ENCODE measurements at places on chromosomes 1 and 21.

DNA sequence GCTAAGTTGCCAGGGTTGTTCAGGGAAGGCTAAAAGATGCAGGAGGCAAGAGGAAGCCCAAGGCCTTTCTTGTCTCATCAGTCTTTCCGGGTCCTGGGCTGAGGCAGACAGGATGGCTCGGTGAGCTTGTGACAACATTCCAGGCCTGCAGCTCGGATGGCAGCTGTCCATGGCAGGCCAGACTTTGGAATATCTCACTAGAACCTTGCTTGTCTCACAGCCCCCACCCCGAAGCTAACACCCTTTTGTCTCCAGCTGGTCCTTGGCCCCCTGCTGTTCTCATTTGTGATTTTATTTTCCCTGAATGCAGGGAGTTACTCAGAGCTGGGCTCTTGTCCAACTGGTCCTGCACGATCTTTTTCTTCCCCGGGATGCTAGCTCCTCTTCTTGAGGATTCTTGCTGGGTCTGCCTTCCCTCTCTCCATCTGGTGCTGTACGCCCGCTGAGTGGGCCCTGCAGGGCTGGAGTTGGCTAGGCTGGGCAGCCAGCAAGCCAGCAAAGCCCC is 477.2 kb upstream of the CAMK1G start:
- DNase-seq = peak; percentile 55

DNA sequence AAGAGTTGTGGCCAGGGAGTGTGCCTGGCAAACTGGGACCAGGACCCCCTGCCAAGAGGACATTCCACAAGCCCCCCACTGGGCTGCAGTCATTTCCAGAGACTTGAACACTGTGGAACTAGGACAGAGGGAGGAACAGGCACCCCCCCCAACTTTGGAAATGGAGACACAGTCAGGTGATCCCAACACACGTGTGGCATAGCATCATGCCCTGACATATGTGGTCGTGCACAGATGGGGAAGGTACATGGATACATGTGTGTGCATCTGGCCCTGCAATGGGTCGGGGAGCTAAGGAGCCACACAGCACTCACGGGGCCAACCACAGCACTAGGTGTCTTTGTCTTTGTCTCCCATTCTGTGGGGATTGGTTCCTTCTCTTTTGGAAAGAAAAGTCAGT is 6.6 kb upstream of the TFF3 start:
- DNase-seq = no peak

DNA sequence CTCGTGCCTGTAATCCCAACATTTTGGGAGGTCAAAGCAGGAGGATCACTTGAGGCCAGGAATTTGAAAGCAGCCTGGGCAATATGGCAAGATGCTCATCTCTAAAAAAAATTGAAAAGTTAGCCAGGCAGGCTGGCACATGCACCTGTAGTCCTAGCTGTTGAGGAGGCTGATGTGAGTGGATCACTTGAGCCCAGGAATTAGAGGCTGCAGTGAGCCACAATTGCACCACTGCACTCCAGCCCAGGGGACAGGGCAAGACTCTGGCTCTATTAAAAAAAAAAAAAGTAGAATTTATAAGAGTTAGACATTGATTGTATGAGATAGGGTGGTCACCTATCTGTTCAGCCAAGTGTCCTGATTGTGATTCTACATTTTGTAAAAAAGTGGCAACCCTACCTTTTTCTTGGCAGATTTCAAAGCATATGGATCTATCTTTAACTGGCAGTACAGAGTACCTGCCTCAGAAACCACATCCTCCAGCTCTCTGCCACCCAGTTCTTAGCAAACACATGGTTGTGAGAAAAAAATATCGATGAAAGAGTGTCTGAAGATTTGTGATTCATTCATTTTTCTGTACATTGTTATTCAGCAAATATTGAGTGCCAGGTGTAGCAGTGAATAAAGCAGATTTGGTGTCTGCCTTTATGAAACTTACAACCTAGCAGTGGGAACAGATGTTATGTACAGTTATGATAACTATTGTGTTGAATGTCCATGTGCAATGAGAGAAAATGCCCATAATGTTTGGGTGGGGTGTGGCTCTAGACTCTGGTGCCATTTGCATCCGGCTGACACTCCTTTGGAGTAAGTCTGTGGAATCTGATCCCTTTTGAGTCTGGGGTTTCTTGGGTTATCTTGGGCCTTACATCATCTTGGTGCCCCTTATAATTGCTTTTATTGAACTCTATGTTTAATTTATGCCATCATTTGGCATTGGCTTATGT is 82.5 kb downstream of the ST3GAL3 start:
- DNase-seq = no peak

DNA sequence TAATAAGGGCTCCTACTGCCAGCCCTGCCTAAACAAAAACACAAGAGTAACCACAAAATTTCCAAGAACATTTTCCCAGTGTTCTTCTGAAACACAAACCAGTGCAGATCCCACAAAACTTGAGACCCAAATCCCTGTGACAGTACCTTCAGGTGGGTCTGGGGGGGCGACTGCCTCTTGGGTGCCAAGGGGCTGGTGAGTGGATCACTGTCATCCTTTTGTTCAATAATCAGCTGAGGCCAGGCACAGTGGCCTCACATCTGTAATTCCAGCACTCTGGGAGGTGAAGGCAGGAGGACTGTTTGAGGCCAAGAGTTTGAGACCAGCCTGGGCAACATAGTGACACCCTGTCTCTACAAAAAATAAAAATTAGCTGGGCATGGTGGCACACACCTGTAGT is 87.6 kb downstream of the GLIS1 start:
- DNase-seq = no peak

DNA sequence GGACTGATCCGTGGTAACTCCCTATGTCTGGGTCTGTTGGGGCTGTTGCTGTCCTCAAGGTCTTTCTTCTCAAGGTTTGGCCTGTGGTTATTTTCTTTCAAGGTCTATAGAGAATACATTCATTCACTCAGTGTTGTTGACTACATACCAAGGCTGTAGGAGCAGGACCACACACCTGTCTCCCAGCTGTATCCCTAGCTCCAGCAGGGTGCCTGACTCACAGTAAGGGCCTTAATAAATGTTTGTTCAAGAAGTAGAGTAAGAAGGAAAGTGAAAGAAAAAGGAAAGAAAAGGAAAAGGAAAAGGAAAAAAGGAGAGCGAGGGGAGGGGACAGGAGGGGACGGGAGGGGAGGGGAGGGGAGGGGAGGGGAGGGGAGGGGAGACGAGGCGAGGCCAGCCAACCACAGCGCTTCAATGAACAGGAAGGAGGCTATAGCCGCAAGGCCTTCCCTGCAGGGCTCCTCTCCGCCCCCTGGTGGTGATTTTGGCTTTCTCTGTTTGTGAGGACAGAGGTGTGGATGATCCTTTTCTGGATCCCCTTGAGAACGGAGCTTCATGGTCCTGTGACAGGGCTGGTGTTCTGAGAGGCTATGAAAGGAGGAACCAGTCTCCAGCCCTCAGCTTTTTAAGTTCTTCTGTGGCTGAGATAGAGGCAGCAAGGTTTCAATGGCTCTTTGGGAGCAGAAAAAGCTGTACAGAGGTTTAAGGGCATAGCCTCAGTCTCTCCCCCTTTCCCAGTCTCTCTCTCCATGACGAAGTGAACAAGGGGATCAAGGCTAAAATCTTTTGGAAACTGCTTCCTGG is 30.6 kb upstream of the LCE5A start:
- peak; percentile 42 for DNase-seq

GRCh38 chr1:28309702-28310101 is 19.1 kb upstream of the MED18 start:
- DNase-seq = no peak

GRCh38 chr1:200346700-200347099 is 63.1 kb downstream of the ZNF281 start:
- DNase-seq = no peak

DNA sequence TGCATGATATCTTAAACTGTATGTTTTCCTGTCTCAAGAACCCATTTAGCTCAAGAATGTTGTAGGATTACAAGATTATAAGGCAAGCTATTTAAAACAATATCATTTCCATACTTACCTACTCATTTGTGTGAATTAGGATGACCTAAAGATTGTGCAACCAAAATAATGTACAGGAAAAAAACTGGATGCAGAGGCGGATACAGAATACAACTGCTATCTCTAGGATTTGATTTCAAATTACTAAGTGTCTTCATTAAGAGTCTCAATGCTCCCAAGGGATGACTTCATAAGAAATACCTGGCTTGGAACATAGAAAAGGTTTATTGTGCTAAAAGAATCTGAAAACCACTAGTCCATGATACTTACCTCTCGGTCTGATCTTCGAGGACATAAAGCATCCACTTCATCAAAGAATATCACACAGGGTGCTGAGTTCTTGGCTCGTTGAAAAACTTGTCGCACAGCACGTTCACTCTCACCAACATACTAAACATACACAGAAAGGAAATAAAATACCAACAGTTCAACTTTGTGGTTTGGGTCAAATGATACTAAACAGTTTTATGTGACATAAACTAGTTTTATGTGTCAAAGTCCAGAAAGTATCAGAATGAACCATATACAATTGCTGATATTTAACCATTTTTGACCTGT is 54.9 kb downstream of the NVL start:
- DNase-seq = no peak

DNA sequence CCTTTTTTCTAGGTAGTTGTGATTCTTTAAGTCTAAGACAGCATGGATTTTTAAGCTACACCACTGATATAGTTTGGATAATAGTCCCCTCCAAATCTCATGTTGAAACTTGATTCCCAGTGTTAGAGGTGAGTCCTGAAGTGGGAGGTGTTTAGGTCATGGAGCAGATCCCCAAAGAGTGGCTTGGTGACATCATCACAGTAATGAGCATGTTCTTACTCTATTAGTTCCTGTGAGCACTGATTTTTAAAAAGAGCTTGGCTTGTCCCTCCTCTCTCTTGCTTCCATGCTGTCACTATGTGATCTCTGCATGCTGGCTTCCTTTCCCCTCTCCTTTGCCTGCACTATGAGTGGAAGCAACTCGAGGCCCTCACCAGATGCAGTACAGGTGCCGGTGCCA is 115.5 kb downstream of the LEPR start:
- no peak for DNase-seq

DNA sequence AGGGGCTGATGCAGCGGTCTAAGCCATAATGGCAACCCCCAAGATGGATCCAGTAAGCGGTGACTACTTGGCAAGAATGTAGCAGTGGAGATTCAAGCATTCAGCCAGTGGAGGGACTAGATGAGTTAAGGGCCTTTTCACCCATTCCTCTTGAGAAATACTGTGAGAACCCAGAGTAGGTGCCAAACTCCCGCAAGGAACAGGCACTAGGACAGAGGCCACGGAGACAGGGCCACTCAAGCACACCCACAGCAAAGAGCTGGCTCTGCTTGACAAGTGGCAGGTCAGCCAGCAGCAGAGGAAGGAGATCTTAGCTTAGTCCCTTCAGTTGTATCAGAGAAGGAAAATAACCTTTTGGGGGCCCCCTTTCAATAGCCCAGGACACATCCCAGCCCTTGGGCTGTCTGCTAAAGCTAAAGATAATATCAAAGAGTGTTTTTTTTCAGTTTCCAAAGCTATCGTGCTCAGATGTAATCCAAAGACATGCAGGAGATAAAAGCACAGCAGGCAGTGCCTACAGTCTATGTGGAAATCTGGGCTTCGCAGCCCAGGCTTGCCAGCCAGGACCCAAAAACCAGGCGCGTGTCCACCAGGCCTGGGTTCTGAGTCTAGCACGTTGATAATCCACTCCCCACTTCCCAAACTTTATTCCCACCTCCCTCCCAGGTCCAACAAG is 62.0 kb upstream of the GOLT1A start:
- no peak for DNase-seq

DNA sequence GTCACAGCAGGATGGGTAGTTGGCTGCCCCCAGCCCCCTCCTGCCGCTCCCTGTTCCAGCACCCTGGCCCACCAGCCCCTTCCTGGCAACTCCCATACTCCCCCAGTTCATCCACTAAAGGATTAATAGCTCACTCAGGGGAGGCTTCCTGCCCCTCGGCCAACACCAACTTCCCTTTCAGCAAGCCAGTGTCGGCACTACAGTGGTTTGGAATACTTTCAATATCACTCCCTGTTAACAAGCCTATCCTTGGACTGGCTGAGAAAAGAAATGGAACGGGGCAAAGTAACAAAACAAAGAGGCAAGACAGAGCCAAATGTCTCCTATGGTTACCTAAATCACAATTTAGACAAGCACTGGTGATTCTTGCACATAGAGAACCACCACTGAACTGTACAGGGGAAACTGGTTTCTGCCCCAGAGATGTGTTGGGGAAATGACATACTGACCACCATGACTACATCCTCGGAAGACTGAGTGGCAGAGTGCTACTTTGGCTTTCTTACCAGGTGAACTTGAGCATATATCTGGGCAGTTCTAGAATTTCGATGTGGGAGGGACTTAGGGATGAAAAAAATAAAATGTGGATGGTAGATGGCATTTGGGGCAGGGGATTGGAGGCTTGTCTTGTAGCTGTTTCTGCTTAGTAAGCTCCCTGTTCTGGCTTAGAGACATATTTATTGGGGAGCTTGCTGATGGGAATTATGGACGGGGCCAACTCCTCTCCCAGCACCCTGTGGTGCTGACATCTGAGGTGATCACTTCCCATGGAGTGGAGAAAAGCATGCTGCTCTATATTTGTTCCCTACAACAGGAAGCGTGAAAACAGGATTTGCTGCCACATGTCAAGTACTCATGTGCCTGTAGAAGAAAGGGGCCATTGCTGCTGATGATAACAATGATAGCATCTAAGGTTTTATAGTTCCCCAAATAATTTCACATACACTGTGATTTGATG is 7.1 kb upstream of the CAPN2 start:
- no peak for DNase-seq

DNA sequence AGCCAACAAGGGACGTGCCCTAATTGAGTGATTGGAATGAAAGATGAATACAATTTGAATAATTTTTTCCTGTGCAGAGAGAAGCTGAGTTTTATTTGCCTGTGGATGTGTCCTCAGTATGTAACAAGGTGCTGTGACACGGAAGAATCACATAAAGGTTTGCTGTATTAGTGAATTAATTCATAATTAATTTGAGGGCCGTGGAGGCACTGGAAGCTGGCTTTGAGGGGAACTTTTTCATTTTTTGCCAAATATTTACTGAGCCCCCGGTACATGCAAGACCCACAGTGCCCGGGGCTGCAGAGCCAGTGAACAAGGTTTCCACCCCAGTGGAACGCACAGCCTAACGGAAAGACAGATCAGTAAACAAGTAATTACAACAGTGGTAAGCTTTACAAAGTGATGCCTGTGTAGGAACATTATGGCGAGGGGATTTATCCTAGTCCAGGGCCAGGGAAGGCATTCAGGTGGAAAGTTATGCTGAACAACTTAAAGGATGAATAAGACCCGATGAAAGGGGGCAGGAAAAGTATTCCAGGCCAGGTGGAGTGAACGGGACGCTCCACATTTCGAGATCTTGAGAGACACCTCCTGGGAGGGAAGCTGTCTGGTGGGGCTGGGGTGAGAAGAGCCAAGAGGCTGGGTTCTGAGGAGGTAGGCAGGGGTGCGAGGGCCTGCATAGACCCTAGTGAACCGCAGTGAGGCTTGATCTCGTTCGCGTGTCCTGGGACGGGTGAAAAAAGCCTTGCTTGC is 773 bp upstream of the RCC2 start:
- DNase-seq = no peak

GRCh38 chr1:212862111-212862690 is 4.1 kb downstream of the FLVCR1 start:
- DNase-seq = no peak

DNA sequence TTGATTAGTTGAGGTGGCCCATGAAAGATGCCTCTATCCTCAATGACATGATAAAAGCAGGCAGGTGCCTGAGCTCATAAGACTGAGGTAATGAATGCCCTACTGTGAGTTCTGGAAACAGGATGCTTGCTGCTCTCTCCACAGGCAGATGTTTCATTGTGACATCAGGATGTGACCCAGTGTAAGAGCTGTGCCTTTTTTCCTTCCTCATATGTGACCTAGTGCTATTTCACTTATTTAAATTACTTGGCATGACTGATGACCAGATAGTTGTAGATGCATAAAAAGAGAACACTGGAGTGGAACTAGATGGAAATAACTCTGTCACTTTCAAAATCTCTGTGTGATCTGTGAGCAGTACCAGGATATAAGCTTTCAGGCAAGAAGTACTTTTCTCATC is 31.9 kb downstream of the KIF14 start:
- no peak for DNase-seq
